GOT3 (cell line): ENCODE measurements at places on chromosomes 5 and 9.

- no peak for DNase-seq
These were observed 1.0 kb downstream of the EGR1 start for GRCh38 chr5:138466125-138466899.

DNA sequence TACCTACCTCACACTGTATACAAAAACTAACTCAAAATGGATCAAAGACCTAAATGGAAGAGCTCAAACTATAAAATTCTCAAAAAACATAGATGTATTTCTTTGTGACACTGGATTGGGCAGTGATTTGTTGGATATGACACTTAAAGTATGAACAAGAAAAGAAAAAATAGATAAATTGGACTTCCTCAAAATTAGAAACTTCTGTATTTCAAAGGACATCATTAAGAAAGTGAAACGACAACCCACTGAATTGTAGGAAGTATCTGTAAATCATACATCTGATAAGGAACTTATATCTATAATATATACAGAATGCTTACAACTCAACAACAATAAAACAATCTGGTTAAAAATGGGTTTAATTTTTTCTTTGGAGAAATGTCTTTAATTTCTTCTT lies 96.7 kb downstream of the NRG2 start:
- no peak for DNase-seq

- DNase-seq = no peak
These were observed 41.3 kb downstream of the EHMT1 start for GRCh38 chr9:137660144-137660543.

DNA sequence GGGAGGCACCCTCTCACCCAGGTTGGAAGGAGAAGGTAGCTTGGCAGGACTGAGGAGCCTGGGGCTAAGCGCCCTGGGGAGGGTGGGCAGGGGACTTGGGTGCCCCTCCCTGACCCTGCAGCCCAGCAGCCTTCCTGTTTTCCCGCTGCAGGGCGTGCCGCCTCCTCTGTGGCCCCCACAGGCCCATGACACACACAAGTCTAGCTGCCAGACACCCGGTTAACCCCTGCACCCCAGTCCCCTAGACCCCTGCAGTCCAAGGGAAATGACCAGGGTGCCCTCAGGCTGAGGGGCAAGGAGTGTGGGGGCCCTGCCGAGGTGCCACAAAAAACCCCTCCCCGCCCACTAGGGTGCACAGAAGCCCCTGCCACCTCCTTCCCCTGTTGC lies 33.0 kb downstream of the GOLGA2 start:
- DNase-seq = no peak

- DNase-seq = no peak
These were observed 235.7 kb upstream of the PRR16 start for GRCh38 chr5:120228262-120229031.

DNA sequence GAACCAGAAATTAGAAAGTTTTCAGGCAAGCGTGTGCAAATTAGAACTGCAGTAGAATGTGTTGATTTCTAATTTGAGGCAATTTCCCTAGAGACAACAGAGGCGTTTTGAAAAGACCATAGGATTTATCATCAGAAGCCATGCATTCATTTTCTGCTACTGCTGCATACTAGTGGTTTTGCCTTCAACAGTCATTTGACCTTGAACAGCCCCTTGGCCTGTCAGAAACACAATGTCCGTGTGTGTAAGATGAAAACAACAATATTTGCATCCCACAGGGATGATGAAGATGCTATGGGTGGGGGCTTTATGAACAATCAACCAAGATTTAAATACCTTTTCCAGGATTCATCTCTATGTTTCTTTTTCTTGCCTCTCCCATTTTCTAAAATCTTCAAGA lies 73.7 kb downstream of the PDE4D start:
- DNase-seq = no peak

DNA sequence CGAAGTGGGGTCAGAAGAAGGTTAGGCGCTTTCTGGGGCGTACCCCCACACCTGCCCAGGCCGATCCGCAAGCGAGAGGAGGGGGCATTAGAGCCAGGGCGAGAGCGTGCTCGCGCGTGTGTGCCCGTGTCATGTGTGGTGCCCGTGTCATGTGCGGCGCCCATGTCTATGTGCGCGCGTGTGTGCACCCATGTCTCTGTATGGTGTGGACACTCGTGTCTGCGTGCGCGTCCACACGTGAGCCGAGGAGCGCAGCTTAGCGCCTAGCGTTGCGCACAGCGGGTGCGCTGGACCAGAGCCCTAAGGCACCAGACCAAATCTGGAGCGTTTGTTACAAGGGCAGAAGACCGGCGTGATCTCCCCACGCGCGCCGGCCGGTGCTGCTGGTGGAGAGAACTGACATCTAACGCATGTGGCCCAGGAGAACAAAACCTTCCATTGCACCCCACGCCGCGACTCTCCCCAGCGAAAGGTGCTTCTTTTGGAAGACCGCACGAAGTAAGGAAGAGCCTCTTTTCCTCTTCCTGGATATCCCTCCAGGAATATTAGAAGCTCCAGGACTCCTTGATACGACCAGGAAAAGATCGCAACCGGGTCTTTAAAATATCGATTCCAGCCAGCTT lies 644 bp downstream of the NIM1K start:
- no peak for DNase-seq

- no peak for DNase-seq
These were observed 31.8 kb downstream of the MAP1B start for GRCh38 chr5:72138943-72139521.

- no peak for DNase-seq
These were observed 183.7 kb downstream of the PDE4D start for GRCh38 chr5:59709846-59710245.

DNA sequence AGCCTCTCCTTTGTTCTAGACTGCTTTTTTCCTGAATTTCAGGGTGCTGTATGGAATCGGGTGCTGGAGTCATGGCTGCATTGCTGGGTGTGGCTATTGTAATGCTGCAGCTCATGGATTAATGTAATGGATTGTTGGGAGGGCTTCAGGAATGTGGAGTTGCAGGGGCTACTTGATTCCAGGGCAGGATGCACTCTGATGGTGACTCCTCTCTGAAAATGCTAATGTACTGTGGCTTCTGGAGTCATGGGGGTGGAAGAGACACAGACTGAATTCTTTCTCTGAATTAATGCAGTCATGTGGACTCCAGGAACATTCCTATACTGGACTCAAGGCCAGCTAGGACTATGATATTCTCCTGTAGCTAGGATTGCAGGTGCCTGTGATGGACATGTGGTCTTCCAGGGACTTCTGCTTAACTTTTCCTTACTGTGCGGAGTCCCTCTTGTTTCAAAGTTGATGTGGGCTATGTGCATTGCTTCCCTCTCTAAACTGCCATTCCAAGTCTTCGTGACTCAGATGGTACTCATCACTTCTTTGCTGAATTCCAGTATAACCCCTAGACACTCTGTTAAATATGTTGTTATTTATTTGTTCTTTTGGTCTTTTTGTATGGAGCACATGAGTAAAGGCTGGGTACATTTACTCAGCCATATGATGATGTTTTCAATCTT lies 396.2 kb downstream of the KCTD16 start:
- no peak for DNase-seq

- no peak for DNase-seq
These were observed 34.3 kb upstream of the EIF4EBP3 start for GRCh38 chr5:140513124-140513523.

- no peak for DNase-seq
These were observed 23.7 kb upstream of the F2R start for GRCh38 chr5:76692274-76692540.

DNA sequence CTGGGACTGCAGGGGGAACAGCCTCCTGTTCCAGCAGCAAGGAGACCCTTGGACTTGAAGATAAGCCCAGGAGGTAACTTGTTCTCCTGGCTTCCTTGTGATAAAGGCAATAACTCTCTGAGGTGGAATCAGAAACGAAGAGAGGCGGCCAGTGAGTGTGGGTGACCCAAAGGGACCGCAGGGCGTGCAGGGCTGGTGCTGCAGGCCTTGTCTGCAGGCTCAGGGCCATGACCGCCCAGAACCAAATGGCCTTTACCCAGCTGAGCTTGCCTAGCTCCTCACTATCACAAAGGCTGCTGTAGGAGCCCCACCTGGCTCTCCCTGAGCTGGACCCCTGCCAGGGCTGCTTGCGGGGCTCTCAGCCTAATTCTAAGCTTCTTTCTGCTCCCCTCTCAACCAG lies 72.5 kb downstream of the NDFIP1 start:
- no peak for DNase-seq
